Stimulated activated CD8-positive, alpha-beta memory T cell treated with anti-CD3 and anti-CD28 coated beads, Interleukin-2, amount 100 ng/mL, for 48 hours (primary cell): ENCODE measurements at places on chromosomes 12 and 14.

GRCh38 chr12:8870586-8870985, 43.7 kb upstream of the PHC1 start:
- no peak for DNase-seq

DNA sequence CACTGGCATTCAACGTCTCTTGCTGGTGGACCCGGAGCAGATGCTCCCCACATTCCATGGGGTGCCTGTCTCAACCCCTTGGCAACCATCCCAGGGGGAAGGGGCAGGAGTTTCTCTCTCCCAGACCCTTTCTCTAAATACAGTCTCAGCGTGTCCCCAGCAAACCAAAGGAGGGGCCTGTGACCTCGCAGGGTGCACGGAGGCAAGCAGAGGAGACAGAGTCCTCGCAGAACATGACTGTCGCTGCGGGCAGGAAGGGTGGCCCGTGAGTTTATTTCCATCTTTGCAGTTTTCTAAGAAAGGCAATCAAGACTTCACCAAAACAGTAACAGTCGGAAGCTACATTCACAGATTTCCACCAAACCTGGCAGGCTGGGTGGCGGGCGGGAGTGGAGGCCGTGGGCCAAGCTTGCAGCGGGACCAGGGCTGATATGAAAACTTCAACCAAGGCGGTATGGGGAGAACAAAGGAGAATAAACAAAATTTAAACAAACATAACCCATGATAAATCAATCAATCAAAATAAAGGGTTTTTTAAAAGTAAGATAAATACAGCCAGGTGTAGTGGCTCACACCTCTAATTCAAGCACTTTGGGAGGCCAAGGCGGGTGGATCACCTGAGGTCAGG, 18.6 kb downstream of the BRF1 start:
- no peak for DNase-seq

DNA sequence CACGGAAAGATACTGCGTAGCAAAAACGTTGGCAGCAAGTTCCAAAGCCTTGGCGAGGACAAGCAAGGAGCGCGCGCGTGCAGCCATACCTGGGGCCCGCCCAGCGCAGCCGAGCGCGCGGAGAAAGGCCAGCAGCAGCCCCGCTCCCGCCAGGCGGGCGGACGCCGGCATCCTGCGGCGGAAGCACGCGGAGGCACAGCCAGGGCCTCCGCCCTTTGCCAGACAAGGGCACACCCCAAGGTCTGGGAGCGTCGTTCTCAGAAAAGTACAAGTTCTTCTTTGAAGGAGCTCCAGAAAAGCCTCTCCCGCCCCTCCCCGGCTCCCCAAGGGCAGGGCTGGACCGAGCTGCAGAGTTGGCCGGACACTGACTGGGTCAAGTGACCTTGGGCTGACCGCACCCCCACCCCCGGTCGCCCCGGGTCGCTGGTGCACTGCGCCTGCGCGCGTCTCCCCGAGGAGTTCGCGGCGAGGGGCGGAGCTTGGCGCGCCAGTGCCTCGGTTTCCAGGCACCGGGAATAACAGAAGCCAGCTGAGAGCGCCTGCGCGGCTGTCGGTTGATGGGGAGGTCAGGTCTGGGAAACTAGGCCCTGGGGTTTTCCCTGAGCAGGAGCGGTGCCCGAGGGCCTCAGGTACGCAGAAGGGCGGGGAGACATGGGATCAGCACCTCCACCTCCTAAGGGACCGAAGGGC, at the start of gene ZC2HC1C:
Gene ZC2HC1C (plus strand): TSS at position 521 of the 690 bp plus-strand sequence. CDS start 933 bp downstream, outside the sequence.
- DNase-seq = peak; percentile 69

DNA sequence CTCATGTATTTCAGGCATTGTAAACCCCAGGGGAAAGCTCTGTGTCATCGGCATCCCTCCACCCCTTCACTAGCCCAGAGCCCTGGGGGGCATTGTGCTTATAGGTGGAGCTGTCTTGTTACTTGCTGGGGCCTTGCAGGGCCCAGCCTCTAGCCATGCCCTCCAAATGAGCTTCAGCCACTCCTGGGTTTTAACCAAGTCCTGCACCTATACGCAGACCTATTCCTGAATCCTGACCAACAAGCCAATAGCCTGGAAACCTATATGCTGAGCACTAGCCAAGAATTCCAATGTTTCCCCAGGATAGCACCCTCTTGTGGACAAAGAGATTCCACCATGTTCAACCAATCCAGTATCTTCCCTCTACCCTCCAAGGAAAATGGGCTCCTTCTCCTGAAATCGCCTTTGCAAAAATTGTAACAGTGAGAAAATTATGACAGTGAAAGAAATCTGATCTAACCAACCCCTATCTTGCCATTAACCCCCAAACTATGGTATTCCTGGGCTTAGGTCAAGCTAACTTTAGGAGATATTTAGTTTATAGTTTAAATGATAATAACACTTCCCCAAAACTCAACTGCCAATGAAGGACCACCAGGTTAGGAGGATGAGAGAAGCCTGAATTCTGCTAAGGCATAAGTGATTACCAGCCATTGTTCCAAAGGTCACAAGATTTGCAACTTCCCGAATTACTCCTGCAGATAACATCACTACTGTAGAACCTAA, 55.5 kb downstream of the TTC7B start:
- no peak for DNase-seq

DNA sequence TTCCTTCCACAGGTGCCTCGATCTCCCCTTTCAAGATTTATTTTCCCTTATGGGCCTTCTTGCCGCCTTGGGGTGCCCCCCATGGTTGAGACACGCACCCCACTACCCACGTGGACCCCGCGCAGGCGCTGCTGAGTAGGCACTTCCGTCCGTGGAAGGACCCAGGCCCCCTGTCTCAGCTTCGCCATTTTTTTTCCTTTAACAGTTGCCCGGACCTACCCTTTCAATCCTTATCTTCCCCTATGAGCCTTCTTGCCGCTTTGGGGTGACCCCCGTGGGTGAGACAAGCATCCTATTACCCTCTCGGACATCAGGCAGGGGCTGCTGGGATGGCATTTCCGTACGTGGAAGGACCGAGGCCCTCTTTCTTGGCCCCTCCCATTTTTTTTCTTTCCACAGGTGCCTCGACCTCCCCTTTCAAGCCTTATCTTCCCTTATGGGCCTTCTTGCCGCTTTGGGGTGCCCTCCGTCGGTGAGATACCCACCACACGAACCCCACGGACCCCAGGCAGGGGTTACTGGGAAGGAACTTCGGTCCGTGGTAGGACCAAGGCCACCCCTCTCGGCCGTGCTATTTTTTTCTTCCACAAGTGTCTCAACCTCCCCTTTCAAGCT, 268.2 kb downstream of the ALG10 start:
- DNase-seq = no peak

- no peak for DNase-seq
Measured at GRCh38 chr12:97471194-97471593, 8.6 kb downstream of the RMST start.
